CD8-positive, alpha-beta memory T cell (primary cell): ENCODE measurements at places on chromosomes 11 and 22. TPM values are rescaled to one million over a fixed set of nuclear protein-coding genes. Genes with fewer than 3 reads are reported as not detected.
A peak's percentile ranks its signal among the peaks of the same experiment; 100 is the strongest.

The UBQLNL gene
- not detected for total RNA-seq

The OR4C16 gene
- total RNA-seq: not detected

The RTN4R gene
- total RNA-seq: 1.8 TPM

The C1QTNF6 gene
- 4.3 TPM for total RNA-seq

The CNIH2 gene
- total RNA-seq: 2.7 TPM

DNA sequence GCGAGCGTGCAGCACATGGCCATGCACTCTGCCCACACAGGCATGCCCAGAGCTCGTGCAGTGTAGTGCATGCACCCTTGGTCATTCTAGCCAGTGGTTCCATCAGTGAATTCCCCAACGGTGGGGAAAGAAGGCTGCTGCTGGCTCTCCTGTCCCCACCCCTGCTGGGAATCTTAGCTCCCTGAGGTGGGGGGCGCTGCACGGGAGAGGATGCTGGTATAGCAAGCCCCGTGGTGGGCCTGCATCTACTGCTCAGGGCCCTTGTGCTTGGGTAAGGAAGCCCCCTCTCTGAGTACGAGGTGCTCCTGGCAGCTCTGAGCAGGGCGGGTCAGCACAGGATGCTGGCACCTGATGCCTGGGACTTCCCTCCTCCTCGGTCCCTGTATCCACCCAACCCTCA is 18.5 kb upstream of the BAIAP2L2 start:
- no peak for DNase-seq

DNA sequence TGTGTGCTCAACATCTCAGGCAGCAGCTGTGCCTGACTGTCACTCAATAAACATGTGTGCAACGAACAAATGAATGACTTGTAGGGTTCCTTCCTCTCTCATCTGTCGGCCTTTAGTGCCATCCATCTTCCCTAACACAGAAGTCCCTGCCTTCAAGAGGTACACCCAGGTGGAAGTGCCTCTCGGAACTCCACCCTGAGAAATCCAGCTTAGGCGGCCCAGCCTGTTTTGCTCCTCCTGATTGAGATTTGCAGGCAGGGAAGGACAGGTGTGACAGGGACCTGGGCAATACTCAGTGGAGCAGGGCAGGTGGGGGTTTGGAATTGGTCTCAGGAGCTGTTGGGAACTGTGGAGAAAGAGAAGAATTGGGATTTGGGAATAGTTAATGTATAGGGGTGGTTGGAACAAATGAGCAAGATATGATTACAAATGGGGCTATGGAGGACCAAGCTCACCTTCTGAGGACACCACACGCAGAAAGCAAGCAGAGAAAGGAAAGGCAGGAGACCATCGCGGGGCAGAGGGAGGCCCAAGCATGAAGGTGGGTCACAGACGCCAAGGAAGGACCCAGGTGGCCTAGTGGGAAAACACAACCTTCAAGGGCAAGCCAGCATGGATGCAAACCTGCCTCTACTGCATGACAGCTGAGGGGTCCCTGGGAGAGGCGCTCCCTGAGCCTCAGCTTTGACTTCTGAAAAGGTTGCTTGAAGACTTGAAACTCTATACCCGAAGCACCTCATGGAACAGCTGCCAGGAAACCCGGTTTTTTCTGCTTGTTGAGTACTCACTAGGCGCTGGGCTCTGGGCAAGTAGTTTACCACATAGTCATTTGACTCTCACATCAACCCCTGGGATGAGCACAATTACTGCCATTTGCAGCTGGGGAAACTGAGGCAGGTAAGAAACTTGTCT is 40.9 kb upstream of the ANO1 start:
- DNase-seq: no peak

DNA sequence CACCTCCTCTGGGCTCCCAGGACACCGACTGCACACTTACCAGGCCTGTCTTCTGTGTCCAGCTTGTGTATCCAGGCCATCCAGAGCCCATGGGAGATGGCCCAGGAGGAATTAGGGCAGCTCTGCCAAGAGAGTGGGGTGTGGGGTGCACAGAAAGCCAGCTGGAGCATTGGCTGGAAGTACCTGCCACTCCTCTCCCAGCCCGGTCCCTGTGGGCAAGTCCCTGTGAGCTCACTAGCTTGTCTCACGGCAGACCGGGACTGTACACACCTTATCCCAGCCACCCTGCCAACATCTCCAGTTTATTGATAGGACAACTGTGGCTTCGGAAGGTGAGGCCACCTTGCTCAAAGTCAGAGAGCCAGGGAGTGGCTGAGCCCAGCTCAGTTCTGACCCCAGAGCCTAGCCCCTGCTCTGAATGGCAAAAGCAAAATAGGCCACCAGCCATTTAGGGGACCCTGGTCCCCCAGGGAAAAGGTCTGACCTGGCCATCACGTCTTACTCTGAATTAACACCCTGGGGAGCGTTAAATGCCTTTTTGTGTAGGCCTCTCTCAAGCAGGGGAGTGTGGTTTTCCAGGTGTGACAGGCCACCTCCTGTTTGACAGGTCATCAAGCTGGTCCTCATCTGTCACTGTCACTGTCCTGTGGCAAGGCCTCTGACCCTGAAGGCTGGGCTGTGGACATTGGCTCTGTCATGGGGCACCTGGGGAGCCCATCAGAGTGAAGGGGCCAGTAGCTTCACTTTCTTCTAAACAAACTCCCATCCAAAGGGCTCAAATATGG is 15.1 kb downstream of the UQCR10 start:
- no peak for DNase-seq

DNA sequence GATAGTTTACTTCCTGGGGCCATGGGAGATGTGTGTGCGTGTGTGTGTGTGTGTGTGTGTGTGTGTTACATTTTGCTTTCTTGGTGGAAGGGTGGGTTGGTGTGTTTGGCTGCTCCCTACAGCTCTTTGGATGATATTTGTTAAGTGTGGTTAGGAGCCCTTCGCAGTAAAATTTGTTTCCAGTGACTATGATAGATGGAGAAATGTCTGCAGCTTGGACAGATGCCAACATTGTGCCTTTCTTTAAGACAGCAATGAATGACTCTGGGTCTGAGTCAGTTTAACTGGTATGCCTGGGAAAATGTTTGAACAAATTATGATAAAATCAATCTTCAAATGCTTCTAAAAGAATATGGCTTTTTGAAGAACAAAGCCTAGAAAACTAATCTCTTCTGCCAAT is 102.7 kb upstream of the TRPC6 start:
- DNase-seq: no peak

- DNase-seq: no peak
These were observed 274.7 kb downstream of the CASP12 start for GRCh38 chr11:104623518-104623917.

- no peak for DNase-seq
These were observed 44.2 kb upstream of the LINC01488 start for GRCh38 chr11:69437001-69437875.

GRCh38 chr11:85889676-85890579 is 34.7 kb downstream of the CCDC83 start:
- DNase-seq: no peak

- DNase-seq: no peak
These were observed 11.8 kb downstream of the USP35 start for GRCh38 chr11:78200553-78200952.

DNA sequence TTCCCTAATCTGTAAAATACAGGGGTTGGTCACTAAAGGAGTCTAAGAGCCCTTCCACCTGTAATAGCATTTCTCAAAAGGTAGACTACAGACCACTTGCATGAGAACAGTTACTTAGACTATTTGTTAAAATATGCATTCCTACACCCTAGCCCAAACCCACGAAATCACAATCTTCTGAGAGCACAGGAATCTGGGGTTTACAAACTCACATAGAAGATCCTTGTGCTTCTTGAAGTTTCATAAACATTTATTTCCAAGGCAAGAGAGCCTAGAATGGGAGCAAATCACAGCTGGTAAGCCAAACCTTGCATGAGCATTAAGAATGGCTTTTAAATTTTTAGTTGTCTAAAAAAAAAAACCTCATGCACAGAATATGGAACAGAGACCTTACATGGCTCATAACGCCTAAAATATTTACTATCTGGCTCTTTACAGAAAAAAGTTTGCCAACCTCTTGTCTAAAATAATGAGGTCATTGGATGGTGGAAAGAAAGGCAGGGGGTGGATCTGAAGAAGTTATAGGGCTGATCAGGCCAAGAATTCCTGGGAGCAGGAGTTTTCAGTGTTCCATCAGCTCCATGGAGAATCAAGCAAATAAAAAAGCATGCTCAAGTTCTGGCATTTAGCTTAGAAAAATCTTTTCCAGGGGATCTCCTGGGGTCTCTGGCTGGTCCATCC is 133.4 kb downstream of the CCDC34 start:
- DNase-seq: no peak

GRCh38 chr11:99893811-99894210 is 793.3 kb upstream of the ARHGAP42 start:
- DNase-seq: no peak

- no peak for DNase-seq
These were observed 769.5 kb upstream of the API5 start for GRCh38 chr11:42542336-42542735.

DNA sequence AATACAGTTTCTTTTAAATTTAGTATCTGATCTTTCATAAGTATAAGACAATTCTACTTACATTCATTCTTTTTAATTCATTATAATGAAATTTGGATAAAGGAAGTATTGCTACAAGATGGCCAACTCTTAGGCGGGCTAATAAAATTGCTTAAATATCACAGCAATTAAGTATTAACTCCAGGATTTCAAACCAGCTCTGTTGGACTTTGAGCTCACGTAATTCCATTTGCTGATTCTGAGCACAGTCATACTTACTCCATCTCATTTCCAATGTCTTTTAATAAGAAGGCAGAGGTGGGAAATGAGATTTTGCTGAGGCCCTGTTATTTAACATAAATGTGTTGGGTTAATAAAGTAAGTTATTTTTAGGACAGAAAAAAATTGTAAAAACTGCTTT is 748.1 kb downstream of the KCNA4 start:
- DNase-seq: no peak

DNA sequence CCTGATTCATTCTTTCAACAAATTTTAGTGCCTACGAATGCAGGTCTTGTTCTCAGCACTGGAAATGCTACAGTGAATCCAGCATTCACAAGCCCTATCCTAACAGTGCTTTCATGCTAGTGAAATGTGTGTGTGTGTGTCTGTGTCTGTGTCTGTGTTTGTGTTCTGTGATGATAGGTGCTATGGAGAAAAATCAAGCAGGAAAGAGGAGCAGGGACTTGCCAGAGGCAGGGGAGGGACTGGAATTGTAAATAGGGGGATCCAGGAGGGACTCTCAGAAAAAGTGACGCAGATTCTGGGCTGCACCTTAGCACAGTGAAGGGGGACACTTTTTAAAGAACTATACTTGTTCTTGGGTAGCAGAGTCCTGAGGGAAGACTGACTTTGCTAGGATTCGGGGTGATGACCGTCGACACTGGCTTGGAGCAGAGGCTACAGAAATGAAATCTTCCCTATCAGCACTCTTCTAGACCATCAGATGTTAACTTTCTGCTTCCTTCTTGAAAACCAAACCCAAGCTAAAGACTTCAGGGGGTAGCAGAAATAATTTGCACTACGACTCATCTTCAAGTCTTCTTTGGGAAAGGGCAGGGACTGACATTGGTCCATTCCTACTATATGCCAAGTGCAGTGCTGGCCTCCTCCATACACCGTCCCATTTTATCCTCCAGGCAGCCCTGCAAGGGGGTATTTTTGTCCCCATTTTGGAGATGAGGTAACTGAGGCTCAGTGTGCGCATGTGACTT is 39.3 kb upstream of the PTPRJ start:
- no peak for DNase-seq

GRCh38 chr11:69436041-69436982 is 45.2 kb upstream of the LINC01488 start:
- DNase-seq: no peak

- DNase-seq: no peak
These were observed 160.3 kb downstream of the BBOX1 start for GRCh38 chr11:27200779-27201453.

DNA sequence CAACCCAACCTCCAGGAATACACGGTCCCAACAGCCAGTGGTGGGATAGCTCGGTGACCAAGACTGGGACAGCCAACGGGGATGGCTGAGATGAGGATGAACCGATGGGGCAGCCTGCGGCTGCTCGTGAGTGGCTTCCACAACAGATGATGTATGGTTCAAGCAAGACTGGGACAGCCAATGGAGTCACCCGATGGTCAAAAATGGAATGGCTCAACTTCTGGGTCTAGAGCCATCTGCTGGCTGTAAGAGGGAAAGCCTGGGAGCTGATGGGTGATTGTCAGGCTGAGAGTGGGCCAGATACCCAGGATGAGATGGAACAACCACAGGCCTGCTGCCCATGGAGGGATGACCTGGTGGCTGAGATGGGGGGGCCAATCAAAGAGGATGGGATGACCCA is 35.5 kb downstream of the SYT7 start:
- DNase-seq: no peak

GRCh38 chr11:13343931-13344717 is 66.5 kb downstream of the BMAL1 start:
- peak; percentile 77 for DNase-seq

GRCh38 chr22:36332623-36333332 is 55.0 kb downstream of the MYH9 start:
- peak; percentile 43 for DNase-seq

- no peak for DNase-seq
These were observed 31.9 kb upstream of the ZC3H12C start for GRCh38 chr11:110061296-110061695.
